ENCODE measurements at places on chromosomes 12 and 14.

DNA sequence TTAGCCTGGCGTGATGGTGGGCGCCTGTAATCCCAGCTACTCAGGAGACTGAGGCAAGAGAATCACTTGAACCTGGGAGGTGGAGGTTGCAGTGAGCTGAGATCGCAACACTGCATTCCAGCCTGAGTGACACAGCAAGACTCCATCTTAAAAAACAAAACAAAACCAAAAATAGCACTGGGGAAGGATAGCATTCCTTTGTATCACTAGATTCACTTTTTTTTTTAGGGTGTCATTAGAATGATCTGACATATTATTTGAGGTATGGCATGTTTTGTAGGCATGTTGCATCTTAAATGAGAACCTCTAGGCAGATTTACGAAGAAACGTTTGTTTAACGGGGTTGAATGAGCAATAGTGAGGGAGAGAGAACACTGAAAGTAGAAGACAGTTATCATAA, 16.8 kb upstream of the FAR2 start:
- no peak overlapping the region for H3K4me3 ChIP-seq
- H3K27me3 ChIP-seq: no peaks in the 10 kb centered on the region
- H3K36me3 ChIP-seq: no peaks in the 10 kb centered on the region
- H3K4me1 ChIP-seq: no peaks in the 10 kb centered on the region

- H3K4me1 ChIP-seq: no peaks in the 10 kb centered on the region
- DNase-seq: no peak
- no peak overlapping the region for H3K4me3 ChIP-seq
- peaks cover 4% of the 10 kb centered on the region for H3K27me3 ChIP-seq
- no peak overlapping the region for H3K27ac ChIP-seq
Observed at GRCh38 chr12:112870267-112870980, 36.3 kb upstream of the OAS1 start.

- no peaks in the 10 kb centered on the region for H3K4me1 ChIP-seq
- no peak for DNase-seq
- H3K27ac ChIP-seq: no peak overlapping the region
- H3K36me3 ChIP-seq: no peaks in the 10 kb centered on the region
Observed at GRCh38 chr12:5017638-5018348, 25.9 kb upstream of the KCNA5 start.

DNA sequence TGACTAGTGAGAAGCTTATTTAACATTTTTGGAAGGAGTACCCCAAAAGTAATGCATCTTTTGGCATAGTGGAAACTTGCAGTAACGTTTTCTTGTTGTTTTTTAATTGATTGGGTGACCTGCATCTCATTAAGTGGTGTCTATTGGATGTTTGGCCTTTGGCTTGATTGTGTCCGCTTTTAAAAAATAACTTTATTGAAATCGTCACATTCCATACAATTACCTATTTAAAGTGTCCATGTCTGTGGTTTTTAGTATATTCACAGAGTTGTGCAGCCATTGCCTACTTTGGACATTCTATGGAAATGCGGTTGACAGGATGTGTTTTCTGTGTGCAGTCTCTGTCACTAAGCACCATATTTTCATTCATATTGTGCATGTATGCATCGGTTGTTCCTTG, 46.3 kb downstream of the TRAF3 start:
- no peak overlapping the region for H3K4me3 ChIP-seq
- no peak overlapping the region for H3K27ac ChIP-seq
- H3K4me1 ChIP-seq: no peaks in the 10 kb centered on the region
- no peaks in the 10 kb centered on the region for H3K36me3 ChIP-seq
- no peaks in the 10 kb centered on the region for H3K27me3 ChIP-seq

DNA sequence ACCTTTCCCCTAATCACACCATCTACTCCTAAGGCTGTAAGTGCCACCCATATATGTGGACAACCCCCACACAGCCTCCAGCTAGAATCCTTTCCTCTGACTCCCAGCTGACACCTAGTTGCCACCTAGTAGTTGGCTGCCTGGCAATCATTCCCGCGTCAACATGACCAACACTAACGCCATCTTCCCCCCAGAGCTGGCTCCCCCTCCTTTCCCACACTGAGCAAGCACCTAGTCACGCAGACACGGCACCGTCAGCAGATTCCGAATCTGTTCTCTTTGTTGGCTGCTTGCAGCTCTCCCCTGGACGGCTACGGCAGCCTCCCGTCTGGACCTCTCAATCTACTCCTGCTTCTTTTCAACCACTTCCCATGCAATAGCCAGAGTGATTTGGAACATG, 27.7 kb downstream of the UBR7 start:
- H3K27ac ChIP-seq: no peak overlapping the region
- H3K4me3 ChIP-seq: no peak overlapping the region
- DNase-seq: no peak
- H3K27me3 ChIP-seq: no peaks in the 10 kb centered on the region
- no peaks in the 10 kb centered on the region for H3K4me1 ChIP-seq
